ENCODE measurements at places on chromosomes 3 and 15.

DNA sequence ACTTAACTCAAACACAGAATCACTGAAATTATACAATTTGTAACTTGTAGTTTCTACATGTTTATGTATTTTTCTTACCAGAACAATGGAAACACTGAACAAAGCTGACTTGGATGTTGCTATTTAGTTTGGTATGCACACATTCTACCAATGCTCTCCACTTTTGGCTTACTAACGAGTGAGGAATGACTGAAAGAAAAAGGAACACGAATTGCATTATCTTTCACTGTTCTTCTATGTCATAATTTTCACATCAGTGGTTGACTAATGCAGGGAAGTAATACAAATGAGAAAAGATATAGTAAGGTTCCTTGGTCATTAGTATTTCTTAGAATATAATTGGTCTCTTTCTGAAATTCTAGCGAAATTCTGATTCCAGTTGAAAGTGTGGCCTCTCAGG, 9.8 kb upstream of the CNTN3 start:
- DNase-seq = peak; percentile 91

DNA sequence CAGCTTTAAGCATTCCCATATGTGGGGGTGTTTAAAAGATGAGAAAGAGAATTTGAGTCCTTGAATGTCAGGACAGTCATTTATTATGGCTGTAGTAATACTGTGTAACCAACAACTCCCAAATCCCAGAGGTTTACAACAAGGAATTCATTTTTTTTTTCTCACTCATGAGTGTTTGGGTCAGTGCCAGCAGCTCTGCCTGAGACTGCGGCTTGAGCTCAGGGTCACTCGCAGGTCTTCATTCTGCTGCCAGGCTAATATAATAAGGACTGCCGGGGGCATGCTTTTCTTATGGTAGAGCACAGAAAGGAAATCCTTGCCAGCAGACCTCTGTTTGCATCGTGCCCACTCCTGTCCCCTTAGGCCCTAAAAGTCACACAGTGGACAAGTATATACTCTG, 277.9 kb upstream of the LMCD1 start:
- DNase-seq = peak; percentile 43

DNA sequence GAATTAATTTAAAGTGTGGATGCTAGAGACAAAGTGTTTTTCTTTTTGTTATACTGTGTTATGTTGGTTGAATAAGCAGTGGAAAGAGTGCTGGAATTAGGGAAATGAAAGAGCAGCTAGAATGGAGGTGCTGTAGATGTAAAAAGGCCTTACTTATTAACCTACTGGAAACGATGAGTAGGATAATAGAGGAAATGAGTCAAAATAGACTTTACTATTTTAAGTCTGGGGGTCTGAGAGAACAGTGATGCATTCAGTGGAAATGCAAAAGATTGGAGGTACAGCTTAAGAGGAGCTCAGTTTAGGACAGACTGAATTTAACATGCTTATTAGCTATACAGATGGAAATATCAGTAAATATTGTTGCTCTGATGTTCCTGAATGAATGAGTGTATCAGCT, 674.0 kb downstream of the OTOL1 start:
- DNase-seq = no peak

- no peak for DNase-seq
Measured at GRCh38 chr3:117566926-117567325, 857.3 kb downstream of the TUSC7 start.

- no peak for DNase-seq
Measured at GRCh38 chr3:45860481-45860880, 18.6 kb upstream of the LZTFL1 start.

DNA sequence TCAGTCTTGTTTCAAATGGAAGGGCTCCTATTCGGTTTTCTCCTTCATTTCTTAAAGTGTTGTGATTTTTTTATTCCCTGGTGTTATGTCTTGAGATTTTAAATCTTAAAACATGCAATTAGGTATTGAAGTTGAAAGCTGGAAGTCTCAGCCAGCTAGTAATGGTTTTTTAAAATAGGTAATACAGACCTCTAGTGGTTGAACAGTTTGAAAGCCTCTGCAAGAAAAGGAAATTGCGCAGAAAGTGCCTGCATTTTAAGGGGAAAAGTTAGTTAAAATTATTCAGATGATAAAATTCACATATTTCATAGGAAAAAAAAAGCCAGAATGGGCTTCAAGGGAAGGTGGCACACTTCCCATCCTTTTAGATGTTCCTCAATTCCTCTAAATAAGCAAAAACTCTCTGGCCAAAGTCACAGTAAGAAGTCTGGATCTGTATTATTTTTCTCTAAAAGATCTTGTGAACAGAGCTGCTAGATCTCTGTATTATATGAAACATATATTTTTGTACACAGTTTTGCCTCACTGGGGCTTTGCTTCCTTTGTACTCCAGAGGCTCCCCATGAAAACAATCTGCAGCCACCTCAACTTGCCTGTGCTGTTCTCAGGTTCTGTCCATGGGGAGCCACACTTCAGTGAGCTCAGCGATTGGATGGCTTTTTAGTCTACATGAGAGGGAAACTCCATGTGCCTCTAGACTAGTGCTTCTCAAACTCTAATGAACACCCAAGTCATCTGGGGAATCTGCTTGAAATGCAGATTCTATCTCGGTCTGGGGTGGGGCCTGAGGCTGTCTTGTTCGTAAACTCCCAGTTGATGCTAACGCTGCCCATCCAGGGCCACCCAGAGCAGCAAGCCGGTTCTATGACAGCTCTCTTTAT, 21.5 kb downstream of the AGTR1 start:
- peak; percentile 24 for DNase-seq

Measured in AG10803 (cell line).